Fibroblast of skin of scalp (primary cell): ENCODE measurements at places on chromosomes 11 and 22.

GRCh38 chr22:28570696-28571373, 108.8 kb downstream of the TTC28 start:
- peak; percentile 22 for DNase-seq

DNA sequence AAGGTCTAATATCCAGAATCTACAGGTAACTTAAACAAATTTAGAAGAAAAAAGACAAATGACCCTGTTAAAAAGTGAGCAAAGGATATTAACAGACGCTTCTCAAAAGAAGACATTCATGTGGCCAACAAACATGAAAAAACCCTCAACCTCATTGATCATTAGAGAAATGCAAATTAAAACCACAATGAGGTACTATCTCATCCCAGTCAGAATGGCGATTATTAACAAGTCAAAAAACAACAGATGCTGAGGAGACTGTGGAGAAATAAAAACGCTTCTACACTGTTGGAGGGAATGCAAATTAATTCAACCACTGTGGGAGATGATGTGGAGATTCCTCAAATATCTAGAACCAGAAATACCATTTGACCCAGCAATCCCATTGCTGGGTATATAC, 67.2 kb downstream of the SLC17A6 start:
- no peak for DNase-seq

- DNase-seq = no peak
Measured at GRCh38 chr11:555227-555779, 5.2 kb downstream of the LMNTD2 start.

DNA sequence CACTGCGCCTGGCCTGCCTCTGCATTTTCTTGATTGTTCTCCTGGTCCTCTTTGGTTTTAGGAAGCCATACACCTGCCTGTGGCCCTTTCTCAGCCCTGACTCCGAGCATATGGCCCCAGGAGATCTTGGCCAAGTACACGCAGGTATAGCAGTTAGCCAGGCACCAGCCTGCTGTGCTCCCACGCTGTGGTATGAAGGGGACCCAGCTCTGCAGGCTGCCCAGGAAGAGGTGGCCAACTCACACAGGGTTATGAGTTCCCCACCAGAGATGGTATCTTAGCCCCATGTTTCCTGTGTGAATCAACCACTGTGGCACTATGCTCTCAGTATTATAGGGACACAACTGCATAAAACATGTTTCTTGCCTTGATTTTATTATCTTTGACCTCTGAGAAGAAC, 31.1 kb downstream of the SGSM3 start:
- DNase-seq = no peak

DNA sequence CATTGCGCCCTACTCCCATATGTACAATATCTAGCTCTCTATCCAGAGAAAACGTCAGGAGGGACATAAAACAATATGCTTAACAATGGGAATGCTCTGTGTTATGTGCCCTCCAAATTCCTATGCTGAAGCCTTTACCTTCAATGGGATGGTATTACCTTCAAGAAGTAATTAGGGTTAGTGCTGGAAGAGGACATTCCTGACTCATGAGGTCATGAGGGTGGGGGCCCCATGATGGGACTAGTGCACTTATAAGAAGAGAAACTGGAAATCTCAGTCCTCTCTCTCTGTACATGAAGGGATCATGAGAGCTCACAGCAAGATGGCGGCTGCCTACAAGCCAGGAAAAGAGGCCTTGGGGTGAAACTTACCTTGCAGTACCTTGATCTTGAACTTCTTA, 20.3 kb downstream of the MMP20 start:
- peak; percentile 8 for DNase-seq

GRCh38 chr11:12815129-12815480, 140.9 kb downstream of the TEAD1 start:
- no peak for DNase-seq

GRCh38 chr11:134480136-134480712, 68.2 kb upstream of the B3GAT1 start:
- DNase-seq = no peak

GRCh38 chr22:26998129-26998528, 340.7 kb downstream of the MIAT start:
- no peak for DNase-seq

GRCh38 chr11:9759519-9760192, 95.8 kb downstream of the SWAP70 start:
- peak; percentile 100 for DNase-seq

GRCh38 chr22:50206599-50206998, 5.8 kb downstream of the SELENOO start:
- DNase-seq = peak; percentile 29

GRCh38 chr11:73465023-73465675, 89.0 kb downstream of the RELT start:
- DNase-seq = peak; percentile 40

DNA sequence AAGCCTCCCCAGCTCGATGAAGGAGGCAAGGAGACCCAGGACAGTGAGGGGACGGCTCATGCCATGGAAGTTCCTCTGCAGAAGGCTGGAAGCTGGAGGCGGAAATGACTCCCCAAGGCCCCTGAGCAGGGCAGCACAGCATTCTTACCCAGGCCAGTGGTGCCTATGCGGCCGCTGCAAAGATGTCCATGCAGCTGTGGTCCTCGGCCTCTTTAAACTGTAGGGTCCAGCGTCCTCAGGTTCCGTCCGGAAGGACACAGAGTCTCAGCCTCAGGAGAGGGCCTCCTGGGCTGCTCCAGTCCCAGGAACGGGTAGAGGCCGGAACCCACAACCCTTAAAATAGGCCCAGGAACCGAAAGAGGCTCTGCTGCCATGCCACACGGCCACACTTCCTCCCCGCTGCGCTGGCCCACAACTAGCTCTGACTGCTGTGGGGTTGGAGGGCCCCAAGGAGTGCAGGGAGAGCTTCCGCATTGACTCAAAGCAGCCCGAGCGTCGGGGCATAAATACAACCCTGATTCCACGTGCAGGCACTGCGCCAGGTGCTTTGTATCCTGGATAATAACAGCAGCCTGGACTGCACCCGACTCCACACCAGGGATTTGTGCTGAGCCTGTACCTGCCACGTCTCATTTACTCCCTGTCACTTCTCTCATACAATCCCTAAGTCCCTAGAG, 5.5 kb downstream of the KIAA0930 start:
- DNase-seq = no peak

GRCh38 chr11:108654994-108655631, 9.8 kb upstream of the DDX10 start:
- peak; percentile 58 for DNase-seq

GRCh38 chr11:19952116-19952605, 208.1 kb downstream of the DBX1 start:
- DNase-seq = no peak

DNA sequence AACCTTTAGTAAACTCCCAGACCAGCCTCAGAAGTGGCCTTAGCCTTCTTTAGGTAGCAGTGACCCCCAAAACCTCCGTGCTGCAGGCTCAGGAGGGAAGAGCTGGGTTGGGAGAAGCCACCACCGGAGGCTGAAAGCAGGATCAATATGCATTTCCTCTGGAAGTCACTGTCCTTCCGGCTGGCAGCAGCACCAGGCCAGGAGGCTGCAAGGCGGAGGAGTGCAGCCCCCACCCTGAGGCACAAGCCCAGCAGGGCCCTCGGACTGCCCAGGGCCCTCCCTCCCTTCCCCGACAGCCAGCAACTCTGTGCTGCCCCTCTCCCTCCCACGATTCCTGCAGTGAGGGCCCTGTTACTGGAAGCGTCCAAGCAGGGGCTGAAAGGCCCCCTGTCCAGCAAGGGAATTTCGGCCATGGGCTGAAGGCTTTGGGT, 3.2 kb upstream of the NRXN2 start:
- no peak for DNase-seq

GRCh38 chr22:28798810-28799605, 1.4 kb downstream of the XBP1 start:
- peak; percentile 96 for DNase-seq

DNA sequence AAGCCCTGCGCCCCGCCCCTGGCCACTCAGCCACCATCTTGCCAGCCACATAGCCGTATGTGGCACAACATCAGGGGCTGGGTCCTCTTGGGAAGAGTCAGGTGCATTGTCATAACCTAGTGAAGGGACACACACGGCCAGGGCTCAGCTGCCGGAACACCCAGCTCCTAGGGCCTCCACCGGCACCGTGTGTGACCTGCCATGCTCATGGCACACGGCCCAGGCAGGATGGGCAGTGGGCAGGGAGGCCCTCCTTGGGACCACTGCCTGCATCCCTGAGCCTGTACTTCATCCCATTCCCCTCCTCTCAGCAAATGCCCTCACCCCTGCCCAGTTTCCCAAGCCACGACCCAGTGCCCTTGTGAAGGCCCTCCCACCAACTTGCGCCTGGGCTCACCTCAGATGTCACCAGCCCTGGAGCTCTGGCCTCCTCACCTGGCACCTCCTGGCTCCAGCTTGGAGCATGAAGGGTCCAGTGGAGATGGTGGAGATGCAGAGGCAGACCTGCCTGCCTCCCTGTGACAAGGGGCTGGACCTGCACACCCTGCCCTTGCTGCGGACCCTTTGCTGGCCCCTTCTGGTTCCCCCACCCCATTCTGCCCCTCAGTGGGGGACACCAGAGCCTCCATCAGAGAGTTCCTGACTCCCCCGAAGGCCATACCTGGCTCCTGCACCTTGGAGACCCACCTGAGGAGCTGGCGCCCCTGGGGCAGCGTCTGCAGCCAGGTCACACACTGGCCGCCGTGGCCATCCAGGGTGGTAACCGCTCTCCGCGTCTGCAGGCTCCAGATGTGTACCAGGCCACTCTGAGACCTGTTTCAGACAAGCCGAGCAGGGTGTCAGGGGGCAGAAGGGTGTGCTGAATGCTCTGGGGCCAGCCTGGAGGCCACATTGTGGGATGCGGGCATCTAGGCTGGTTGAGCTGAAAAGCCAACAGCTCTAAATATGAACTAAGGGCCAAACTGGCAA, 34.5 kb downstream of the GNB1L start:
- DNase-seq = no peak

DNA sequence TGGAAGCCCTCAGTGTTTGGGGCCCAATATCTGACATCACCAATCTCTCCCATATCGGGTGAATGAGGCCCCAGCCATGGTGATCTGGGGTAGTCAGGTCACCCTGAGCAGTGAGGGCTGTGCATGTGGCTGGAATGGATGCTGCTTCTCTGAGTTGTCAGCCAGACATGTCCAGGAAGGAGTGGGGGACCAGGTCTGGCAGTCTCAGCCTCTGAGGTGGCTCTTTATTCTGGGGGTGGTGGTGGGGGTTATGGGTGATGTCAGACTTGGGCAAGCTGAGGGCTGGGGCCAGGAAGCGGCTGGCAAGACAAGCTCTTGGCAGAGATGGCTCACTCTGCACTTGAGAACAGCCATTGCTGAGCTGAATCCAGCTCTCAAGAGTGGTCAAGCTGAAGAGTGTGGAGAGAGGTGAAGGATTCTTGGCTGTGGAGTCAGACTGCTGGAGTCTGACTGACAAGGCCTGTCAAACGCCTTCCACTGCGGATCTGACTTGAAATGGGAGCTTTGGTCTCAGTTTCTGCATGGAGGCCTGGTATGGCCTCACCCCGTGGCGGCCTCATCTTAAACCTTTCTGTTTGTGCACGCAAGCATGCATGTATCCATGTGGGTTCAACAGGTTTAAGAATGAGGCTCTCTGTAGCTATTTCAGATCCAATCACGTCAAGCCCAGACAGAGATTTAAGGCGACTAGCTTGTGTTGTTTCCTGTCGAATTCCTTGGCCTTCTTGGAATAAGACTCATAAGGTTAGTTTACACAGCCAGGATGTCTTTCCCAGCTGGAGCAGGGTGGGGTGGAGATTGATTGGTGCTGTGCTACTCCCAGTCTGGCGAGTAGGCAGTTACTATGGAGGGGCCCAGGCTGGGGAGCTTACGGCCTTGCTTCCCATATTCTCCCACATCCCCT, 83.9 kb upstream of the TIMP3 start:
- DNase-seq = no peak

- DNase-seq = peak; percentile 87
Measured at GRCh38 chr11:123429336-123429735, 733 bp upstream of the GRAMD1B start.

DNA sequence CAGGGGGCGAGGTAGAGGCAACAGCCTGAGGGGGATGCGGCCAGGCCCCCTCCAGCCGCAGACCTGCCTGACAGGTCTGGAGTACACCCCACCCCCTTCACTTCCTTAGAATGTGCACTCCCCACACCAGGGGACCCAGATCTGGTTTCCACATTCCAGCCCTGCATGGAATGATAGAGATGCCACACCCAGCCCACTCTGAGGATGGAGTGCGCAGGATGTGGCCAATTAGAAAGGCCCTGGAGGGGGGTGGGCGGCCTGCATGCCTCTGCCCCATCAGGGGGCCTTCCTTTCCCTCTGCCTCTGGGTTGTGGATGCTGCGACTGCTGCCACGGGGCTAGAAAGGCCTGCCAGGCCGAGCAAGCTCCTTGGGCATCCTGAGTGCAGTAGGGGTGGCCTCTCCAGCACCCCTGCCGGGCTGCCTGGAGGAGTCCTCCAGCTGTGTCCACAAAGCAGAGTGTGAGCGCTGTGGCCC, 28.2 kb upstream of the MGAT3 start:
- DNase-seq = peak; percentile 95

DNA sequence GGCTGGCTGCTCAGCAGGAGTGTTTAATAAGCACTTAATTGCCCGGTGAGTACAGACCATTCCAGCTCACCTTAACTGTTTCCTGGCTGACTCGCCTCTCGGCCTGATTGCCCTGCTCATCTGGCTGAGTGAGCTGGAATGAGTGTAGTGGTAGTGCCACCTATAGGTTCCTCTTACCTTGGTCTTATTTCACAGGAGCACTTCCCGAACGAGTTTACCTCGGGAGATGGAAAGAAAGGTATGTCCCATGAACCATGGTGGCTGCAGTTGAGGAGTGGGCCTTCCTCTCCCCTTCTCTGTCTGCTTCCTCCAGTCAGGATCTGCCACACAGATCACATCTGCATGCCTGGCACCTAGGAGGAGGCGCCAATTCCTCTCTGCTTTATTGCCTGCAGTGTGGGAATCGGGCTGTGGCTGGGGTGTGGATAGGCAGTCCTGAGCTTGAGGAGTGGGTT, 26.7 kb downstream of the UPB1 start:
- DNase-seq = peak; percentile 47

- no peak for DNase-seq
Measured at GRCh38 chr11:78219493-78220217, 30.9 kb downstream of the USP35 start.

DNA sequence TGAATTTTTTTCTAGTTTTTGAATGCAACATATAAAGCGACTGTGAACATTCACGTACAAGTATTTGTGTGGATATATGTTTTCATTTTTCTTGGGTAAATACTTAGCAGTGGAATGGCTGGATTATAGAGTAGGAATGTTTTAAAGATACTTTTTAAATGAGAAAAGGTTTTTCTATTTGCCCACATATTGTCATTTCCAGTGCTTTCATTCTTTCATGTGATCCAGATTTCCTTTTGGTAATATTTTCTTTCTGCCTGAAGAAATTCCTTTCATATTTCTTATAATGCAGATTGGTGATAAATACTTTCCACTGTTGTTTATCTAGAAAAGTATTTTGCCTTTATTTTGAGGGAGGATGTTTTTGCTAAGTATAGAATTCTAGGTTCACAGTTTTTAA, 7.9 kb downstream of the DDB2 start:
- DNase-seq = peak; percentile 71

DNA sequence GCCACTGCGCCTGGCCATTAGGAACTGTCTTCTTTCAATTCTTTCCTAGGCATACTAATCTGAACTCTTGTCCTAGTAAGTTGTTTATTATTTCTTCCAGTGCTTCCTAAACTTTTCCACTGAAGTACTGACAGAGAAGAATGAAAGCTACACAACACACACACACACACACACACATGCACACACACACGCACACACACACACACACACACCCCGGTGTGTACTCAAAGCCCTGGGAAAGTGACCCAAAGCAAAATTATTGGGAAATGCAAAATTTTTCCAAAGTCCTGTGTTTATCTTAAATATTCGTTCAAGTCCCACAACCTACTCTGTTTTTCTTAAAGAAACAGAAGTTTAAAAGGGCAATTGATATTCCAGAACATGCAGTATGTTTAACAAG, 19.4 kb upstream of the SIK2 start:
- DNase-seq = no peak
